ENCODE measurements at places on chromosomes 6 and 20. TPM values are rescaled to one million over a fixed set of nuclear protein-coding genes. Genes with fewer than 3 reads are reported as not detected.

The SPTLC3 gene
- total RNA-seq: 0.98 TPM

The HLA-DRB1 gene
- total RNA-seq: not detected

The HLA-DPB1 gene
- 1.4 TPM for total RNA-seq

The SIRPD gene
- total RNA-seq: not detected

The MUC22 gene
- not detected for total RNA-seq

The RAB44 gene
- total RNA-seq: not detected

The NOX3 gene
- not detected for total RNA-seq

The REM1 gene
- total RNA-seq: not detected

The VTA1 gene
- total RNA-seq: 30.9 TPM

The HLA-DPA1 gene
- 9.7 TPM for total RNA-seq

The FILIP1 gene
- total RNA-seq: 0.35 TPM

The FNDC1 gene
- total RNA-seq: 0.23 TPM

The KPNA5 gene
- 4.9 TPM for total RNA-seq

The ULBP1 gene
- not detected for total RNA-seq

The COL21A1 gene
- total RNA-seq: 0.53 TPM

All from smooth muscle cell of the coronary artery (primary cell).